ENCODE measurements at places on chromosomes 3 and 15.

GRCh38 chr3:117476572-117476971, 767.0 kb downstream of the TUSC7 start:
- DNase-seq = no peak

DNA sequence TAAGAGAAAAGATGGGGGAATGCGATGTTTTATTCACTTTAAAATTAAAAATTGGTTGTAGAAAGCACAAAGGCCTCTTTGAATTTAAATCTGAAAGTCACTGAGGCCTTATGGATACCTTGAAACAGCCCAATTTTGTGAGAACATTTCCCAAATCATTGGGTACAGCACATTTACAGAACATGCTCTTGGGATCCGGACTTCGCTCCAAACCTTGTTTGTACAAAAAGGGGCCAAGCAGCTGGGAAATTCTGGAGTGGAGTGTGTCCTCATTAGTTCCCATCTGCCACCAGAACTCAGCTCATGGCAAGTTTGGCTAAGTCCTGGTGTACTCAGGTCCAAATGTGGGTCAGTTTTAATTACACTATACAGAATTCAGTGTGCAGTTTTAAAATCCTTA, 254.2 kb downstream of the ZBTB20 start:
- no peak for DNase-seq

GRCh38 chr3:38653685-38654537, 4.4 kb upstream of the SCN5A start:
- DNase-seq = no peak

GRCh38 chr15:38672814-38673670, 108.4 kb upstream of the RASGRP1 start:
- no peak for DNase-seq

- no peak for DNase-seq
These were observed 2.1 kb downstream of the CYB561D2 start for GRCh38 chr3:50352781-50353180.

- DNase-seq = no peak
These were observed 59.2 kb downstream of the PPM1L start for GRCh38 chr3:160815280-160815679.

GRCh38 chr3:173066044-173067004, 74.7 kb downstream of the SPATA16 start:
- DNase-seq = no peak

GRCh38 chr3:155744626-155745324, at the start of gene PLCH1:
Gene PLCH1, minus strand, starts transcription at chr3:155745071. Its CDS starts 40,847 bp downstream, at chr3:155704224.
- peak; percentile 21 for DNase-seq

- DNase-seq = no peak
These were observed 271.4 kb downstream of the THSD4 start for GRCh38 chr15:71386448-71387236.

DNA sequence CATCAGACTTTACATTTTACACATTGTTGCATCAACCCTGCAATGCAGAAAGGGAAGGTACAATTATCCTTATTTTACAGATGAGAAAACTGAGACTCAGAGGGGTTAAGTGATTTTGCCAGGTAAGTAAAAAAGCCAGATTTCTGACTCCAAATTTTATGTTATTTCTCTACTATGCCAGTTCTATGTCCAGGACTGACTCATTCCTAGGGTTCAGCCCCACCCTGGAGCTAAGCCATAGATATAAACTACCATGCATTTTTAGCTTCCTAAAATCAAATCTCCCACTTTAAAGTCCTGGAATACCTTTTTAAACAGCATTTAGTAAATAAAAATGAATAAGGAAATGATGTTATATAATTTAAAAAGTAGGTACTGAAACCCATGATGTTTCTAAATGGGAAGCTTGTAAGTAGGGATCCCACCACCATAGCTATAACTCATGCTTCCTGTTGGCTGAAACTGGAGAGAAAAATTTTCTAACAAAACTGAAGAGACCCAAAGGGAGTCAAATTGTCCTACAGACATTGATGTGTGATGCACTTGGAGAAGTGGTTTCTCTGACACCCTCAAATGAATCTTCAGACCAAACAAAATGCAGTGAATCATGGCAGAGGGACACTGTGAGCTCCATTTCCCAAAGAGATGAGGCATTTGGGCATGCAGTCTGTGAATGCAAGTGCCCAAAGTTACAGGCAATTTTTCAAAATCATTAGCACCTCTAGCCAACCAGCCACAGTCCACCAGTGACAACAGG, 301.7 kb upstream of the UMPS start:
- no peak for DNase-seq

GRCh38 chr3:29392625-29393388, 111.9 kb downstream of the RBMS3 start:
- DNase-seq = no peak

DNA sequence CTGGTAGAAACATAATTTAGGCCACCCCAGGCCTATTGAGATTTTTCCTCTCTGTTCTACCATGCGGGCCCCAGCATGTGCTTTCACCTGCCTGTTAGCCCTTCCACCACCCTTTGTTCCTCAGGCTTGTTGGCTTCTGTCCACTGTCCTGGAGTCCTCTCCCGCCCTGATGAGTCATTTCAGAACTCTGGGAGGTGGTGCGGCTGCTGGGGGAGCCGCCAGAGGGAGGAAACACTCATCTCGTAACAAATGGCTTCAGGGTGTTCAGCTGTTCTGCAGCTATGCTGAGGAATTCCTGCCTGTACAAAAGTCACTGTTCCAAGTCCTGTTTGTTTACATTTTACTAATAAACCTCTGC, 36.3 kb downstream of the LRTM1 start:
- no peak for DNase-seq

GRCh38 chr15:81292523-81293001, 31.4 kb downstream of the STARD5 start:
- no peak for DNase-seq

DNA sequence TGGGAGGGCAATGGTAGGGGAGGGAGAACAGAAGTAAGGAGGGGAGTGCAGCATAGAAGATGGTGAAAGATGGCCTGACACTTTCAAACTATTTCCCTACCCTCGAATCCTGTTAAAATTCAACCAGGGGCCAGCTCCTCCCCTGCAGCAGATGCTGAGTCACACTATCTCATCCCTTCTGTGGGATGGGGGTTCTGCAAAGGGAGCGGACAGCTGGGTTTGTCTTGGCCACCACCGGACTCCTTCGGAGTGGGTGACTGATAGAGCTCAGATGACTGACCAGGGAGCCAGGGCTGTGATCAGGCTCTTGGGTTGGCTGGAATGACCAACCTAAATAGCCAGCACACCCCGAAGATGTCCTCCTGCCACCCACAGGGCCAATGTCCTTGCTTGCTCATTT, 33.6 kb upstream of the TMCC1 start:
- DNase-seq = no peak

GRCh38 chr15:66294932-66295235, 1.5 kb downstream of the DIS3L start:
- no peak for DNase-seq

GRCh38 chr15:98755781-98756180, 107.4 kb downstream of the IGF1R start:
- DNase-seq = no peak

GRCh38 chr3:173676094-173676493, 278.6 kb downstream of the NLGN1 start:
- no peak for DNase-seq

DNA sequence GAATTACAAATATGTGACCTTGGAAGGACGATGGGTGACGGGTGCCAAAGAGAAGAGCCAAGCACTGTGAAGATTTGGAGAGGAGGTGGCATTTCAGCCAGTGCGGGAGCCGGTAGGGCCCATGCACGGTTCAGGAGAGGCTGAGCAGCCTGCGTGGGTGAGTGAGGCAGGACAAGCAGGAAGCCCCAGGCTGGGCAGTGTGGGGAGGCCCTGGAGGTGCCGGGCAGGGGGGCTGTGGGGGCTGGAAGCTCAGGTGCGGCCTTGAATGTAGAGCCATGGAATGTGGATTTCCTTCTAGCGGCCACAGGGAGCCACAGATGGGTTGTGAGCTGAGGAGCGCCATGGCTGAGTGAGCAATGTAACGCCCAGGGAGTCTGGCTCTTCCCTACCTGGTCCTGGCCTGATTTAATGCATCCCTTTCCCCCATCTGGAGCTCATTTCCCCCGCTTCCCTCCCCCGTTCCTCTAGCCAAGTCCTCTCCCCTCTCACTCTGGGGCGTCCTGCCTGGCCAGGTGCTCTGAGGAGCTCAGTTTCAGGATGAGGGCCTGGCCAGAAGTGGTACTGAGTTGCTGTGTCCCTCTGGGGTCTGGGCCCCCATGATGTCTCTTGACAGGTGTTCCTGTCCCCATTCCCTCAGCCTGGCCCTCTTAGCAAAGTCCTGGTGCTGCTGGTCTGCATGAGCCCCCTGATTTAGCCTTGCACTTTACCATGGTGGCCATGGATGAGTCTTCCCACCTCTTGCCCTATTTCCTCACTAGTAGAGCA, 41.8 kb upstream of the IQSEC1 start:
- no peak for DNase-seq

DNA sequence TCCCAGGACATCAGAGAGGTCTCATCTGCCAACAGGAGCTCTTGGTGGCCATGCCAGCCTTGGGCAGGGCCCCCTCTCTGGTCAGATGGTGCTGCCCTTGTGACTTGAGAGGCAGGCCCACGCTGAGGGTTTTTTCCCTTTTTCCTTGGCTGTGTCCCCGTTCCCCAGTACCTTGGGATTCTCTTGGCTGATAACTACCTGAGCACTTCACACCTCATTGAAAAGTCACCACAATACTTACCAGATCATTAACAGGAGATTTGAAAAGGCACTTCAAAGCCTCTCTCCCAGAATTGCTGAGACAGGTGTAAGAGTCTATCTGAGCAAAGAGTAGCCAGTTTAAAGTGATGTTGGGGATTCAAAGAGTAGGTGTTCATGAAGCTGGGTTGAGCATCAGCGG, 15.1 kb upstream of the TMEM158 start:
- no peak for DNase-seq

GRCh38 chr3:164375995-164376394, 702.3 kb downstream of the SI start:
- no peak for DNase-seq

DNA sequence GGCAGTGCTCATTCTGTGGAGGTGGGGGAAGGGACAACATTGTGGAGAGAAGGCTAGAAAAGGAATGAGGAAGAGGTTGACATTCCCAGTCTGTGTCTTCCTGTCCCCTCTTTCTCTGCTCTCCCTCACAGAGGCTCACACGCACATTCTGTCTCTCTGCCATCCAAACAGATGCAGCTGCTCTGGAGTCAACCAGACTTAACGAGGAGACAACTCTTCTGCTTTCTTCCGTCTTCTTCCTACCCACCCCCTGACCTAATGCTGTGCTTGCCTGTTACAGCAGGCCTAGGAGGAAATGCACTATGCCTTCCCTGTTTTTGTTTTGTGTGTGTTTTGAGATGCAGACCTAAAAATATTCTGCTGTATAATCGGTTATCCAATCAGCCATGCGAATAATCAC, 121.9 kb downstream of the CACNA1D start:
- DNase-seq = no peak

DNA sequence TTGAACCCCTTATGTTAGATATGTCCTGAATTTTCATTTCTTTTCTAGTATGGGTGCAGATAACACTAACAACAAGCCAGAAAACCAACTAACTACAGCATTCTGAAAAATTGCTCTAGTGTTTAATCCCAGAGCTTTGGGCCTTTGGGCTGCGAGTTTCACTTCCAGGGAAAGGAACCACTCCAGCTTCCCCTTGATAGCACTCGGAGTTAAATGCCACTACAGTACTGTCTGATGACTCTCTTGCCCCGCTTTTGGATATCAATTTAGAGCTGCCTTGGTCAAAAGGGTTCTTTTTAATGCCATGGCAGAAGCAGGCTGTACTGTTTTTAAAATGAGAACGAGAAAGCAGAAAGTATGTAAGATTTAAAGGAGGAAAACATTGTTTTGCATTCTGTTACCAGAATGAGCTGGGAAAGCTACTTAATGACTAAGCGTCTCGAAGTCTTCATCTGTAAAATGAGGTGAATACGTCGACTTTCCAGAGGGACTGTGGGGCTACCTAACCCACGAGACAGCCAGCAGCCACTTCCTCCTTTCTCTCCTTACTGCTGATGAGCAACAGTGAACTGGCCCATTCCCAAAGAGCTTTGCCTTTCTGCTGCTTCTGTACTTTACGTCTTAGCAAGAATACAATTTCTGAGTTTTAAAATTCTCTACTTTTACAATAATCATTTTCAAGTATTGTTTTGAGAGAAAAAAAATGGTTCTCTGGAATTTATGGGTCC, 299.3 kb upstream of the LYSMD4 start:
- no peak for DNase-seq
